ENCODE measurements at places on chromosomes 1 and 21.

GRCh38 chr1:12055259-12055658, 7.8 kb upstream of the TNFRSF8 start:
- DNase-seq, result no peak

DNA sequence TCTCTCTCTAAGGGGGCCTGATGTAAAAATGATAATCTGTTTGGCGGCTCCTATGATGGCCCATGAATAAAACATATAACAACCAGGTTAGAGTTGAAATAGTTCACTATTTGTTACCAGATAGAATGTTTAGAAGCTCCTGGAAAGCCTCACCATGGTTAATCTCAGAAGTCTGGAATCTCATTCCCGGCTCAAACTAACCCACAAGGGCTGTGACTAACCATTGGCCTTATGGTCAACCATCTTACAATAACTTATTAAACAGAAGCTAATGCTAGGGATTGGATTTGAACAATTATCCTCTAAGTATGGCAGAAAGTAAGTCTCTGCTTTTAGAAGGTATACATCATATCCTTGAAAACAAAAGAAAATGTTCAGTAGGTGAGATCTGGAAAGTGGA, 134.1 kb upstream of the ADGRL2 start:
- no peak for DNase-seq

- DNase-seq, result peak; percentile 34
These were observed at the start of gene SLC44A3 for GRCh38 chr1:94819945-94820746. SLC44A3 (plus strand) TSS chr1:94820357; CDS start chr1:94820452, 95 bp downstream.

GRCh38 chr1:176989754-176990153, 174.8 kb downstream of the ASTN1 start:
- no peak for DNase-seq

- no peak for DNase-seq
These were observed 17.3 kb upstream of the OR2M5 start for GRCh38 chr1:248127653-248128052.

GRCh38 chr1:10676963-10677362, 119.5 kb downstream of the CASZ1 start:
- DNase-seq, result no peak
